ENCODE measurements at places on chromosomes 3 and 15.

- no peak for DNase-seq
These were observed 19.6 kb downstream of the LRRC49 start for GRCh38 chr15:70912187-70912586.

GRCh38 chr15:66749841-66750575 lies 48.0 kb downstream of the SMAD6 start:
- DNase-seq = no peak

DNA sequence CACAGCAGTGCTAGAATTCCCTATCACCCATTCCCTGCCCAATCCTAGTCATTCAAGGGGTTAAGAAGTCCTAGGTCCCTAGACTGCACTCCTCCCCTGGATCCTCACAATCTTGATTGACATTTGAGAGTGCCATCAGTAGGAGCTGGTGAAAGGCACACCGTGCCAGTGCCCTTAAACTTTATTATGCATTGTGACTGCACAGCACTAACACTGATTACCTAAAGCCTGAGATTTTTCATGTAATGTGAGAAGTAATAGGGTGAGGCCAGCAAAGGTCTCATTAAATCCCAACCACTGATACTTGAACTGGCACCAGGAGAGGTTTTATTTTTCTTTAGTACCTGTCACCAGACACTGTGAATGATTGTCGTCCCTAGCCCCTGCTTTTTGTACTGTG lies 16.3 kb downstream of the GXYLT2 start:
- DNase-seq = no peak

GRCh38 chr3:190038050-190038933 lies 82.4 kb downstream of the P3H2 start:
- DNase-seq = peak; percentile 24

- DNase-seq = no peak
These were observed 28.2 kb upstream of the PLAAT1 start for GRCh38 chr3:193212844-193213243.

DNA sequence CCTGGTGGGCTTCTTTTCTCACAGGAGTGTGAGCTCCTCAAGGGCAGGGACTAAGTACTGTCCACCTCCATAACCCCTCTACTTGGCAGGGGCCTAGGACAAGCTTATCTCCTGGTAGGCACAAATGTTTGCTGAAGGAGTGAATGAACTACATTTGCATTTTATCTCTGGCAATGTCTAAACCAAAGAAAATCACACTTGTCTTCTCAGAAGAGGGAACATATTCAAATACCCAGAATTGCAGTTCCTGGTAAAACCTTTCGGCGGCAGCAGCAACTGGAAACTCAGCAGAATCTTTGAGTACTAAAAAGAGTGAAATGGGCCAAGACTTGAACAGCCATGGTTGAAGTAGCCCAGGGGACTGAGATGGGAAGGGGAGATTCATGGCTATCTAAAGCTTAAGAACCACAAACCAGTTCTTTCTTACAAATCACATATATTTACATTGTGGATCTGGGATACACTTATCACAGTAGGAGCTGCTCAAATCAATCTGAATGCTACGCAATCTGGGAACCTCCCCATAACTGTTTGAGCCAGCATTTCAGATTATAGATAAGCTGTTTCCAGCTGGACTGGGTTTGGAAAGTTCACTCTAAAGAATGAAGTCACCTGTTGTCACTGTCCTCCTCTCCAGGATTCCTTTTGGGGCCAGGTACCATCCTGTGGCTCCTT lies 18.7 kb upstream of the PTPN9 start:
- peak; percentile 1 for DNase-seq

DNA sequence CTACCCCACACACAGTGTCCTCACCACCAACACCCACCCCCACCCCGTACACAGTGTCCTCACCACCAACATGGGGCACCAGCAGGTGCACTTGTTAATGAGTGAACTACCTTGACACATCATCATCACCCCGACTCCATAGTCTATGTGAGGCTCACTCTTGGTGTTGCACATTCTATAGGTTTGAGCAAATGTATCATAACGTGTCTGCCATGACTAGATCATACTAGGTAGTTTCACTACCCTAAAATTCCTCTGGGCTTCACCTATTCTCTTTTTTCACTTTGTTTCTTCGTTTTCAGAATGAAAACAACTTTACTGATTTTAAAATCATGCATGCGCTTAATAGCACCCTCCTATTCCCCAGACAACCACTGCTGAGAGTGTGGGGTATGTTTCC lies 102.6 kb upstream of the SLC6A6 start:
- DNase-seq = no peak

Data from NCI-H146 (cell line).